ENCODE measurements at places on chromosomes 7 and 10.
A peak's percentile ranks its signal among the peaks of the same experiment; 100 is the strongest.

DNA sequence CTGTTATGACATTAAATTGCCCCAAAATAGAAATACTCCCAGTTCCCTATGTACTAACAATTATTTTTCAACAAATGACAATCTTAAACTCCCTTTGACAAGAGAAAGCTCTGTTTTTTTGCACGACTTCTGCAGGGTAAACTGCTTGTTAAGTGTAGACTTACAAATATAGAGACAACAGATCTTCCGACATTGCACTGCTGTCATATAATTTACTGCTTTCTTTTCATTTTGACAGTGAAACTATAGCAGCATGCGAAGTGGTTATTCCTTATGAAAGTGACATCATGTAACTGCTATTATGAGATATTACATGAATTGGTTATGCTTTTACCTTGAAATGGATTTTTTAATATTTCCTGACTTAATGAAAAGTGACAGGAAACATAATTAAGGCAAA, 659.9 kb downstream of the SDK1 start:
- DNase-seq, result no peak

DNA sequence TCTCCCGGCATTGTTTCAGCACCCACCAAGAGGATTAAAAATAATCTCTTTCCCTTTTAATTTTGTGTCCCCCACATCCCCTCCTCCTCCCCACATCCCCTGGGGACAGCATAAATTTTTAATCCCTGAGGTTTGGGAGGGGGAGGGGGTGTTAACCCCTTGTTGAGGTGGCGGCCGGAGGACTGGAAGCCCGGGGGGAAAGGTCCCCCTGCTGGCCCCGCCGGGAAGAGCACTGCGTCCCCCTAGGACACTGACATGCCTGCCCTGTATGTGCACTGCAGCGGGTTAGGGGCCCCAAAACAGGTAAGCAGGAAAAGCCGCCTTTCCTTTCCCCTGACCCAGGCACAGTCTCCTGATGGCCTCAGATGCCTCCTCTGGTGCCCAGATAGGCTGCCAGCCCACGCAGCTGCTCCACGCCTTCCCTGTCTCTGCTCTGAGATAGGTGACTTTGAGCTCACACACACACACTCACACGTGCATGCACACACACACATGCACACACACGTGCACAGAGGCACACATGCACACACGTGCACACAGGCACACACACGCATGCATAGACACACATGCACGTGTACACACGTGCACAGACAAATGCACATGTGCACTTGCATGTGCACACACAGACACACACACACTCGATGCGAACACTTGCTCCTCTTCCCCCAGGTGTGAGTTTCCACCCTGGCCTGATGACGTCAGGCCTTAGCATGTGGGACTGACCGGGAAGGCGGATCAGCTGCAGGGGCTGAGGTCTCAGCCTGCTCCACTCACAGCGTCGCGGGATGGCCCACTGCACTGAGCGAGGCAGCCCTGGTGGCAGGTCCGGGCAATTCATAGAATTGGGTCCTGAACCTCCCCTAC, 12.3 kb downstream of the CNPY1 start:
- peak; percentile 5 for DNase-seq

- no peak for DNase-seq
Observed at GRCh38 chr10:98391578-98391991, 23.4 kb downstream of the PYROXD2 start.

DNA sequence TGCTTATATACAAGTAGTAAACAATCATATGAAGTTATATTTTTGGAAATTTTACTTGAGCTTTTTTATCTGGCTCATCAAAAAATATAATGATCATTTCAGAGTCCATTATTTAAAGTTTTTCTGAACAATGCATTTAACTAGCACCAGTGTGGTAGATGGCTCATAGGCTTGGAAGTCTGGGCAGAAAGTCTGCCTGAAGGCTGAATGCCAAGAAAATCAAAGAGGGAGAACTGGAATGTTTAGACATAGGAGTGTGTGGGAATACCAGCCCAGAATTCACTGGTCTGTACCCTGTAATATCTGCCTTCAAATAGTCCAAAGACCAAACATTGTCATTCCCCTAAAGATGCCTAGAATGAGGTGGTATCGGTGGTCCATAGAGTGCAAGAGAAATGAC, 40.3 kb upstream of the ANK3 start:
- DNase-seq, result no peak

DNA sequence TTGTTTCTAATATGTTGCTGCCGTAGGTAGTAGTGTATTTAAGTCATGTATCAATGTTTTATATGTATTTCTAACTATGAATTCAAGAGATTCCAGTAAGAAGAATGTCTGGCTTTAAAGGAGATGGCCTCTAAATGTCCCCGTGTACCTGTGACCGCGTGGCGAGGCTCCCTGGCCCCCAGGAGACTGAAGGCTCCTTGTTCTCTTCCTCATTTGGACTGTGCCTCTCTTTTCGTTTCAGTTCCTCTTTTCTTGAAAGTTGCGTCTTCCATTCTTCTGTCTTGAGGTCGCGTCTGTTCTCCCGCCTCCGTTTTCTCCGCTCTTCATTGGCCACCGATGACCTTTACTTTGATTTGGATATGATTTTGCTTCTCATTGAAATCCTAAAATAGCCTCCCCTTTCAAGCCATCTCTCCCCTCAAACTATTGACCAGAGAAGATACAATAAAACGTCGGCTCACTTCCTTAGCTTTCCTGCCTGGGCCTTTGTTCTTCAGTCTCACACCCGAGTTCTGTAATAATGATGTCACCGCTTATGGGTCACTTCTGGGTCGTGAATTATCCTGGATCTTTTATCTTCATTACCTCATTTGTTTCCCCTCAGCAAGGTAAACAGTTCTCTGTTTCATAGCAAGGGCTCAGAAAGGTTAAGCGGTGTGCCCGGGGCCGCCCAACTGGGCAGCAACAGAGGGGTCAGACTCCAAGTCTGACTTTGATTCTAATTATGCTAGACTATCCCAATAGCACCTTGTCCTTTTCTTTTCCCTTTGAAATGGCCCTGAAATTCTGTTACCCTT, 28.7 kb downstream of the WIPI2 start:
- no peak for DNase-seq
